ENCODE measurements at places on chromosomes 13 and 19.

GRCh38 chr19:6500837-6501739 lies 1.0 kb downstream of the TUBB4A start:
- no peak for DNase-seq

DNA sequence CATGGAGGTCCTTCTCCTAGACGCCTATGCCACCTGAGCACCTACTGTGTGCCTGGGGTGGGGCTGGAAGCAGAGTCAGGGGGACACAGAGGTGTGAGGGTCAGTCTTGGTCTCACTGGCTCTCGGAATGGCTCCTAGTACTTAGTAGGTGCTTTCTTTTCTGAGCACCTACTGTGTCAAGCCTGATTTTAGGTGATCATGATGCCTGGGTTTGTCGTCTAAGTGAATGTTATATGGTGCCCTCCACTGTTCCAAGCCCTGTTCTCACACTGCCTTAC lies 20.0 kb downstream of the MYH14 start:
- no peak for DNase-seq

DNA sequence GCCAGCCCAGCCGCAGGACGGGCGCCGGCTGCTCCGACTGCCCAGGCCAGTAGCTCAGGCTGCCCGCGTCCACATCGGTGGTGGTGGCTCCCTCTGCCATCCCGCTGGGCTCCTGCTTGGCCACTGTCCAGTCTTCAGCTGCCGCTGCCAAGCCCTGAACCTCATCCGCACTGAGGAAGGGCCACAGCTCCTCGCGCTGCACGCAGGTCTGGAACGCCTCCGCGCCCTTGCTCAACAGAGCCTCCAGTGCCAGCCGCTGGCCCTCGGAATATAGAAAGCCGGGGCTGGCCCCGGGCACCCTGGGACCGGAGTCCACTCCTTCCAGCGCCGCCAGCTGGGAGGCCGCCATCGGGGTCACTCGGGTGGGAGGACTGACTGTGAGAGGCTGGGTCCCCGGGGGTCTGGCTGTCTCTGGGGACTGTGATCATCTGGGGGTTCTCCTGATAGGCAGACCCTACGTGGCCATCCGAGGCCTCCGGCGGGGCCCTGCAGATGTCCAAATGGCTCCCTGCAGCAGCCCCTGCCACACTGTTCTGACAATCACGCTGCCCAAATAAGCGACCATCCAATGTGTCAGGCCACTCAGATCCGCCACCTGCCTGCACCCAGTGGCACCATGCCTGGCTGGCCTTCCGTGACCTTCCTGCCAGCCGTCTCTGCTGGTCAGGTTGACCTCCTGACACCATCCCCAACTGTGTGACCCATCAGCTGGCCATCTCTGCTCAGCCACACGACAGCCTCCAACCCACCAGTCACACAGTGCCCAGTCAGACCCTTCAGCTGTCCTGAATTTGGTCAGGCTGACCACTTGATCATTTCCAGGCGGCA lies 1.6 kb downstream of the FAM83E start:
- DNase-seq: no peak

DNA sequence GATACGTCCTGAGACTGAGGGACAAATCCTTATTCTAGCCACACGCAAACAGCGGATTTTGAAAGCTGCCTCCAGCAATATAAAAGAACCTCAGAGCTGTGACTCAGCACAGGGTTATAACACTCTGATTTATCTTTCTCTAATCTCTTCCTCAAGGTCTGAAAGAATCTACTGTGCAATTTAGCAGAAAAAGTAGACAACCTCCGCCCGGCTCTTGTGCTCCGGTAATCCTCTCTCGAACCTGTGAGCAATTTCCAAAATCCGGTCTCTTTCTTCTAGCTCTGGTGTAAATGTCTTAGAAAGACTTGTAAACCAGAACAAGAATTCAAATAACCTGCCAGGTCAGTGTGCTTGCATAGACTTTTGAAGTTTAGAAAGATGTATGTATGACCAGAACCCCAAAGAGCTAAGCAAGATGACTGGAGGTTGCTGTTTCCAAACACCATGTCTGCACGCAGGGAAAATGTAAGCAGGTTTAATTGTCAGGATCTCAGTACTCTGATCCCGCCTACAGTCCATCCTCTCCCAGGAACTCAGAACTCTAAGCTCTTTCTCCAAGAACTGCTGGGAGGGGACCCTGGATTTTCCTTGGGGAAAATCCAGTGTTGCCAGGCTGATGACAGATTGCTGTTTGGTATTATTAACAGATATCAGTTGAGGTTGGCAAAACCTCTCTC lies 338.1 kb downstream of the RFC3 start:
- no peak for DNase-seq

- no peak for DNase-seq
Measured at GRCh38 chr19:40466985-40467734, at the start of gene SPTBN4. TSS of gene SPTBN4 (plus strand) at chr19:40467001. CDS start at chr19:40472622, 5,621 bp downstream.

GRCh38 chr13:86673931-86674431 lies 874.8 kb upstream of the SLITRK6 start:
- no peak for DNase-seq

GRCh38 chr13:81171065-81171647 lies 830.2 kb upstream of the SPRY2 start:
- DNase-seq: no peak

All from stimulated activated CD4-positive, alpha-beta T cell treated with anti-CD3 and anti-CD28 coated beads, TNF-alpha, amount 100 ng/mL, for 1 hour (primary cell).